Activated naive CD4-positive, alpha-beta T cell (primary cell): ENCODE measurements at places on chromosomes 2 and 18.

- no peak for DNase-seq
Measured at GRCh38 chr2:237090906-237091305, 5.2 kb downstream of the COPS8 start.

DNA sequence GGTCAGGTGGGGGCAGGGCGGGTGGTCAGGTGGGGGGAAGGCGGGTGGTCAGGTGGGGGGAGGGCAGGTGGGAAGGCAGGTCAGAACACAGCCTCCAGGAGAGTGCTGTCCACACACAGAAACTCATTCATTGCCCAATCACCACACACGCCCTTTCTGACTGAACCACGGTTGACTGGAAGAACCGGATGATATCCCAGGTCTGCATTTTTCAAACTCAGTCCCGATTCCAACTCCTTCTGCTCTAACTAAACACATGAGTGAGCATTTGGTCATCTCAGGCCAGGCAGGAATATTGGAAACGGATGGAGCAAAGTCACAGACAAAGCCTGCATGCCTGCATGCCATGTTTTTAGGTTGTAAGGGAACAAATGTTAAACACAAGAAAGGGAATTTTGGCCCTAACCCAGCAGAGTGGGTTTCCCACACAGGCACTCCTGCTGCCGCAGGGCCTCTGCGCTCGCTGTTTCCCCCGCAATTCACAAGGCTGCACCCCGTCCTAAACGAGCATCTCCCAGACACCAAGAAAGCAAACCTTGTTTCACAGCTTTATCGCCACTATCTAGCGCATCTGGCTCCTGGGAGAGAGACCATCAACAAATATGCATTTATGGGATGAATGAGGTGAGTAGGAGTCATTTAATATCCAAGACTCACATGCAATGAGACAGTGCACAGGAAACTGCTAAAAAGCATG is 100.1 kb downstream of the ZNF516 start:
- no peak for DNase-seq

DNA sequence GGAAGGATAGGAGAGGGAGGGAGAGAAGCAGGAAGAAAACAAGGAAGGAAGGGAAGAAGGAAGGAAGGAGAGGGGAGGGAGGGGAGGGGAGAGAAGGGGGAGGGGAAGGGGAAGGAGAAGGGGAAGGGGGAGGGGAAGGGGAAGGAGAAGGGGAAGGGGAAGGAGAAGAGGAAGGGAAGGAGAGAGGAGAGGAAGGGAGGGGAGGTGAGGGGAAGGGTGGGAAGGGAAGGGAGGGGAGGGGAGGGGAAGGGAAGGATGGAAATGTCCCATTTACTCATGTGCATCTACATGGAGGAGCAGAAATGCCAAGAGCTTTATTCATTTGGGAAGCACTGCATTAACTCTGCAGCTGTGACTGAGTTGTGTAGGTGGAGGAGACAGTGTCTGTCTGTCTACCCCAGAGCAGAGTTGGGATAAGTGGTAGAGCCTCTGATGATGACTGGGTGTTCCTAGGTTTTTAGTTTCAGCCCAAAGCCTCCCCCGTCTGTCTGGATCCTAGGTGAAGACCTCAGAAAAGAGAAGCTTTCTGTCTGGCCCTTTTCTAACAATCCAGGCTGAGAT is 131.3 kb downstream of the COL6A3 start:
- no peak for DNase-seq

- no peak for DNase-seq
Measured at GRCh38 chr18:13359210-13359609, 140.7 kb downstream of the LDLRAD4 start.

- DNase-seq = no peak
Measured at GRCh38 chr2:219230059-219230540, 494 bp downstream of the ANKZF1 start.

DNA sequence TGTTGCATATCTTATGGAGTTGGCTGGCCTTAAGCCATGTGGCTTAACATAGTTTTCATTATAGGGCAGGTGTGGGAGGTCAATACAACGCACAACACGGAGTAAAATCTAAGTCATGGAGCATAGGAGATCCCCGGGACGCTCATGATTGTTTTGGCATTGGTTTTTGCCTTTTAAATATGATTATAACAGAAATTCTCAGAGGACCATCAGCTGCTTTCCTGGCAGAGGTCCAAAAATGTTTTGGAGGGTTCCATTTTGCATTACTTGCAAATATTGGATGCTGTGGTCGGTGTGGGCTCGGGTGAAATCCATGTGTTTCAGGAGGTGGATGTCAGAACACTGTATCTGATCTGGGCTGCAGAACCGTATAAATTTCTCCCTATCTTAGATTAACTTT is 3.4 kb downstream of the NCOA1 start:
- DNase-seq = no peak

DNA sequence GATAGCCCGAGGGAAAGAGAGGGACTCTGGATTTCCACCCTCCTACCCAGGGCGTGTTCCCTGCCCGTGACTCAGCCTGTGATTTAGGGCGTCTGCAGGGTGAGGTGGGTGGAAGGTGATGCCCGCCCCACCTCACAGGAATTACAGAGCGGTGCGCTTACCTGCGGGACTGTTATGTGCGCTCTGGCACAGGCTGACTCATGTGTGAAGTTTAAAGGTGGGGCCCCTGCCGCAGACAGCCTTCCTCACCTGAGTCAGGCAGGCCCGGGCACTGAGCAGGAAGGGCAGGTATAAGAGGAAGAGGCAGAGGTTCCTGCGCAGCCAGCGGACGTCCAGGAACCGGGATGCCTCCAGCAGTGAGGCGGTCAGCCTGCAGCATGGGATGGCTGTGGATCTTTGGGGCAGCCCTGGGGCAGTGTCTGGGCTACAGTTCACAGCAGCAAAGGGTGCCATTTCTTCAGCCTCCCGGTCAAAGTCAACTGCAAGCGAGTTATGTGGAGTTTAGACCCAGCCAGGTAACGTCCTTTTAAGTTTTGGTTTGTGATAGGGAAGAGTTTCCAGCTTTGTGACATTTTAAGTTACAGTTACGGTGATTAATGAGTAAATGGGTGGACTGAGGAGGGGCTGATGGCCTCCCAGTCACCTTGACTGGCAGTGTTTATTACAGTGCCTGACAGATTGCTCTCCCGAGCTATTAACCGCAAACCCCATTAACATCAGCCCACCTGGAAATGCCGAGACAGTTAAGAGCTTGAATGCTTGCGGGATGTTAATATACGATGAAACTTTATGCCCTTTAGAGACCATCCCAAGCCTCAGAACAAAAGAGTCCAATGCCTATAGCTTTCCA is 141.6 kb upstream of the TTC39C start:
- no peak for DNase-seq

DNA sequence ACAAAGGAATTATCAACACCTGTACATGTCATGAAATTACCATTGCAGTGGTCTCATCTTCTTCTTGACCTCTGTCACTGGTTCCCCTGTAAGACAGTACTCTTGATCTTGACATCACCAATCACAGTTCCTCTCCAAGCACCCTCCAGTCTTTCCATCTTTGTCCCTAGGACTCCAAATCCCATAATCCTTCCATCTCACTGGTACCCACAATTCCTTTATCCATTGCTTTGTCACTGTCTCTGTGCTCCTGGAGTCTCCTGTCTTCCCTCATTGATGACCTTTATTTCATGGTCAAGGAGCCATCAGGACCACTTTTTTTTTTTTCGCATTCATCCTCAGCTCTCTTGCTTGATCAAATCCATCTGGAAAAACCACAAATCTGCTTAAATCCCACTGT is 56.7 kb downstream of the COL4A3 start:
- no peak for DNase-seq

GRCh38 chr2:140747090-140747489 is 1383.7 kb downstream of the LRP1B start:
- no peak for DNase-seq

DNA sequence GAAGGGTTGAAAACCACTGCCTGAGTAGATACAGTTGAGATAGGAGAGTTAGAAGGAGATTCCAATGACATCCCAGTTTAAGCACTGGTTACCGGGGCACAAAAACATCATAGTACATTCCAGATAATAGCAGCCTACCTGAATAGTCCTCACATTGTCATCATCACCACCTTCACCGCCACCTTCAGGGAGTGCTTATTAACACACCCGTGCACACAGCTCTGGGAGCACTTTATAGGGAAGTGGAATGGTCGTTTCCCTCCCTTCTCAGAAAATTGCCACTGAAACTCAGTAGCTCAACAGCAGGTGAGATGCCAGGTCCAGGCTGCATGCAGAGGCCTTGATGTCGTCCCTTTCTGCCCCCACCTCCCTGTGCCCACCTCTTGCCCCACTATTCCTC is 8.2 kb downstream of the SERPINB7 start:
- no peak for DNase-seq

GRCh38 chr18:8848541-8848940 is 143.2 kb downstream of the MTCL1 start:
- DNase-seq = no peak

DNA sequence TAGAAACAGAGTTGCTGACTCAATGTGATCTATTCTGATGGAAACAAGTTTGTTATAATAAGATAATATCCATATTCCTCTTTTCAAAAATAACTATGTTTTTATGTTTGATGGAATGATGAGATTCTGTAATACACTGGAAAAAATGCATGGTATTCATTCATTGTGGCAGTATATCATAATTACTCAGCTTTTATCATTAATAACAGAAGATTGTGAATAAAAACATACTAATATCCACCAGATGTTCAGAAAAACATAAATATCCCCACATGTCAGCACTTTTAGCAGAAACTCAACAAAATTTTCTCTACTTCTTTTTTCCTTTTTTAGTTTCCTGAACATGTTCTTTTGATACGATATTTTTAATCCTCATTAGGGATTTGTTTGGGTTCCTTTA is 130.9 kb upstream of the CAVIN2 start:
- DNase-seq = no peak

DNA sequence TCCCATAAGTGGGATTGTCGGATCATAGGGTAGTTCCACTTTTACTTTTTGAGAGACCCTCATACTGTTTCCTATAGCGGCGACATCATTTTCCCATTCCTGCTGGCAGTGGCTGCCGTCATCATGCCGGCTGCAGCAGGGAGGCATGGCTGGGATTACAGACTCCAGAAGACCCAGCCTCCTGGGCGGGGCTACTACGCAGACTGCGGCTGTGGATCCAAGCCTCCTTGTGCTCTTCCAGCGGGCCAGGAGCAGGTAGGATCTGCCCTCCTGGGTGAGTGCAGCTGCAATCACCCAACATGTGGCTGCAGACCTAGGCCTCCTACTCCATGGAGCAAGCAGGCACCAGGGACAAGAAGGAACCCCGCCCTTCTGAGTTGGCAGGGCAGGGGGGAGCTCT is 359.2 kb downstream of the GALR1 start:
- no peak for DNase-seq

- no peak for DNase-seq
Measured at GRCh38 chr2:17057109-17058017, 391.7 kb upstream of the CYRIA start.

DNA sequence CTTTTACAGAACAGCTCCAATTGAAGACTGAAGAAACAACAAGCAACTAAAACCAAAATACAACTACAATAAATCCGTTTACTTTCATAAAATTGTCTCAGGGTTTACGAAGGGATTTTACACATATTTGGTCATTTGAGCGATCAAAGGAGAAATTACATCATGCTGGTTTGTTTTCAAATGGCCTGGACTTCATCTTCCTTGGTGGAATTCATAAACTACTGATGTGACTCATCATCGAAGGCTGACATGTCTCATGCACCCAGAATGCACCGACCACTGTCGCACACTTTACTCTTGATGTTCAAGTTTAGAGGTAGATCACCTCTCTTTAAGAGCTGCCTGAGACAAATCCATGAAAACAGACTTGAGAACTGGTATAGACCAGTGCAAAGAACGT is 25.6 kb upstream of the PMAIP1 start:
- no peak for DNase-seq
